ENCODE measurements at places on chromosomes 7 and 10.

- DNase-seq, result no peak
These were observed 95.0 kb downstream of the MICALL2 start for GRCh38 chr7:1364068-1364905.

DNA sequence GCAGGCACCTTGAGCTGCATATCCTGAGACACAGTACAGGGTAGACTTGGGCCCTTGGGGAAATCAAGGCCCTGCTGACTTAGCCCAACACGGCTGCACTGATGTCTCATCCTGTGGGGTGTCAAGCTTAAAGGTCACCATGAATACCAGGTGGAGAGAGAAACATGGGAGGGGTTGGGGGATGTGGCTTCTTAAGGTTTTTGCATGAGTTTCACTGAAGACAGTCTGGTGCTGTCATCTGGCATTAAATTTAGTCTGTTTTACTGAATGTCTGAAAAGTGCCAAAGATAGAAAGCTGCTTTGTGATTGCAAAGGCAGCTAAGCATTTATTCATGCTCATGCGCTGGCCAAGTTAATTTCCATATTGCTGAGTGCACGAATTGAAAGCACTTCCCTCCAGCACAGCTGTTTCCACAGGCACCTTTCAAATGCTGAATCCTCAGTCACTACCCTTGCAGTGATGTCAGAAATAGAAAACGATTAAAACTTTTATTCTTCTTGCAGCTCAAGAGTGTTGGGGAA lies 102.1 kb downstream of the OSBPL3 start:
- peak; percentile 8 for DNase-seq

DNA sequence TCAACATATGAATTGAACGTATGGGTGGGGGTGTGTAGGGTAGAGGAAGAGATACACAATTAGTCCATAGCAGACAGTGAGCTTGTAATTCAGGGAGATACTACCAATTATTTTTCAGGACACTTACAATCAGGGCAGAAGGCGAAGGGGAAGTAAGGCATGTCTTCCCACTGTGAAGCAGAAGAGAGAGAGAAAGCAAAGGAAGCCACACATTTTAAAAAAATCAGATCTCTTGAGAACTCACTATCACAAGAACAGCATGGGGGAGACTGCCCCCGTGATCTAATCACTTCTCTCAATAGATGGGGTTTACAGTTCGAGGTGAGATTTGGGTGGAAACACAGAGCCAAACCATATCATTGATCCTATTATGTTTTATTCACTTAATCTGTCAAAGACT lies 116.4 kb upstream of the RPA3 start:
- DNase-seq, result no peak

DNA sequence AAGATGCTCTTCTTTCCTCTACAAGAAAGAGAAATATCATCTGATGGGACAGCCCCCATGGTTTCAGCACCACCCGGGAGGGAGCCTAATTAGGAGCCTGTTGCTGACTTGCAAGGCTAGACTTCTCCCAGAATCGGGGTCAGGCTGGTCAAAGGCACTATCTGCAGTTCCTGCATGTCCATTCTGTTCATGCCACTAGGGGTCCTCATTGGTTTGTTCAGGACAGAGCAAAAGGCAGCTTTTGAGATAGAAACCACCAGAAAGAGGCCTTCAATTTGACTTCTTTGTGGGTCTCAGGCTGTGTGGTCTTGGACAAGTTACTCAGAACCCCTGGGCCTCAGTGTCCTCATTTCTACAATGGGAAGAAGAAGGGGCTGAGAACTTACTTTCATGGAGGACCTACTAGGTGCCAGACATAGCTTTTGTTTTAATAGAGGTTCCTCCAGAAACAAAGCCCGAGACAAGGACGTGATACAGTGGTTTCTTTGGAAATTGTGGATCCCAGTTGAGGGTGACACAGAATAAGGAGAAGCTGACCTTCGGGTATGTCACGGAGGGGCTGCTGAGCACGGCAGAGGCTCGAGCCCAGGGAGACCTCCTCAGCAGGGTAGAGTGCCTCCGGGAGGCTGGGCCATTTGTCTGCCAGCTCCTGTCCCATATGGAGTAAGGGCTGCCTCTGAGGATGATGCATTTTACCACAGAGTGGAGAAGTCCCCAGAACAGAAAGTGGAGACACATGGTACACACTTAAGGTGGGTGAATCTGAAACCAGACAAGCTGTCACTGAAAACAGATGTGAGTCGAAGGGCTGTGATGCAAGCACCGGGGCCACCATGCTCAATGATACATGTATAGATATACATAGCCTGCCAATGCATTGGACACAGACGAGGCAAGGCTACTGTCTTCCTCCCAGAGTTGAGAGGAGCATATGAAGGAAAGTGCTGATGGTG lies 33.1 kb upstream of the NEUROD6 start:
- peak; percentile 19 for DNase-seq

DNA sequence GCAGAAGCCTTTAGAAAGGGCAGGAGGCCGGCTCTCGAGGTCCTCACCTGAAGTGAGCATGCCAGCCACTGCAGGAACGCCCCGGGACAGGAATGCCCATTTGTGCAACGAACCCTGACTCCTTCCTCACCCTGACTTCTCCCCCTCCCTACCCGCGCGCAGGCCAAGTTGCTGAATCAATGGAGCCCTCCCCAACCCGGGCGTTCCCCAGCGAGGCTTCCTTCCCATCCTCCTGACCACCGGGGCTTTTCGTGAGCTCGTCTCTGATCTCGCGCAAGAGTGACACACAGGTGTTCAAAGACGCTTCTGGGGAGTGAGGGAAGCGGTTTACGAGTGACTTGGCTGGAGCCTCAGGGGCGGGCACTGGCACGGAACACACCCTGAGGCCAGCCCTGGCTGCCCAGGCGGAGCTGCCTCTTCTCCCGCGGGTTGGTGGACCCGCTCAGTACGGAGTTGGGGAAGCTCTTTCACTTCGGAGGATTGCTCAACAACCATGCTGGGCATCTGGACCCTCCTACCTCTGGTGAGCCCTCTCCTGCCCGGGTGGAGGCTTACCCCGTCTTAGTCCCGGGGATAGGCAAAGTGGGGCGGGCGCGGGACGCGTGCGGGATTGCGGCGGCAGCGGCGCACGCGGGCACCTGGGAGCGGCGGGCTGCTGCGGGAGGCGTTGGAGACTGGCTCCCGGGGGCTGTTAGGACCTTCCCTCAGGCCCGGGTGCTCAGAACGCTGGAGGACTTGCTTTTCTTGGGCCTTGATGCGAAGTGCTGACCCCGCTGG lies at the start of gene FAS:
TSS of gene FAS (plus strand) at position 415 of the 777 bp plus-strand sequence. CDS start at position 494, 79 bp downstream.
- DNase-seq, result no peak

- DNase-seq, result peak; percentile 88
These were observed 47.2 kb downstream of the PWWP2B start for GRCh38 chr10:132443983-132444876.

- DNase-seq, result no peak
These were observed 223.4 kb downstream of the MGMT start for GRCh38 chr10:129690248-129691070.

DNA sequence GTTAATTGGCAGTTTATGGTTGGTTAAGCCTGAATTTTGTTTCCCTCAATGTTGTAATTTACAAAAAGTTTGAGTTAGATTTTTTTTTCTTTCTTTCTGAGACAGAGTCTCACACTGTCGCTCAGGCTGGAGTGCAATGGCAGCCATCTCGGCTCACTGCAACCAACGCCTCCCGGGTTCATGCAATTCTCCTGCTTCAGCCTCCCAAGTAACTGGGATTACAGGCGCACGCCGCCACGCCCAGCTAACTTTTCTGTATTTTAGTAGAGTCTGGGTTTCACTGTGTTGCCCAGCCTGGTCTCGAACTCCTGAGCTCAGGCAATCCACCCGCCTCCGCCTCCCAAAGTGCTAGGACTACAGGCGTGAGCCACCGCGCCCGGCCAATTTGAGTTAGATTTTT lies 935 bp downstream of the ZNF273 start:
- DNase-seq, result no peak

DNA sequence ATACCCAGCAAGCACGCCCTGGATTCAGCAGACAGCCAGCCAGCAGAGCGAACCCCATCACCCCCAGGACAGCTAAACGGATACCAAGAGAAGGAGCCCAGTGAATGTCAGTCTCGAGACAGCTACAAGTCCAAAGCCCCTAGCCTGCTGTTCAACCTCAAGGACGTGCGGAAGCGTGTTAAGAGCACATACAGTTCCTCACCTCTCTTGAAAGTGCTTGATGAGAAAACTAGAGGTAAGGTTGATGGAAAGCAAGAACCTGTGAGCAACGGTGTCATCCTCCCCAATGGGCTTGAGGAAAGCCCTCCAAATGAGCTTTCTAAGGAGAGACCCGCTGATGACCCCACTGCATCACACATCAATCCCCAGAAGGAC lies 24.9 kb downstream of the C10orf71 start:
- DNase-seq, result no peak

DNA sequence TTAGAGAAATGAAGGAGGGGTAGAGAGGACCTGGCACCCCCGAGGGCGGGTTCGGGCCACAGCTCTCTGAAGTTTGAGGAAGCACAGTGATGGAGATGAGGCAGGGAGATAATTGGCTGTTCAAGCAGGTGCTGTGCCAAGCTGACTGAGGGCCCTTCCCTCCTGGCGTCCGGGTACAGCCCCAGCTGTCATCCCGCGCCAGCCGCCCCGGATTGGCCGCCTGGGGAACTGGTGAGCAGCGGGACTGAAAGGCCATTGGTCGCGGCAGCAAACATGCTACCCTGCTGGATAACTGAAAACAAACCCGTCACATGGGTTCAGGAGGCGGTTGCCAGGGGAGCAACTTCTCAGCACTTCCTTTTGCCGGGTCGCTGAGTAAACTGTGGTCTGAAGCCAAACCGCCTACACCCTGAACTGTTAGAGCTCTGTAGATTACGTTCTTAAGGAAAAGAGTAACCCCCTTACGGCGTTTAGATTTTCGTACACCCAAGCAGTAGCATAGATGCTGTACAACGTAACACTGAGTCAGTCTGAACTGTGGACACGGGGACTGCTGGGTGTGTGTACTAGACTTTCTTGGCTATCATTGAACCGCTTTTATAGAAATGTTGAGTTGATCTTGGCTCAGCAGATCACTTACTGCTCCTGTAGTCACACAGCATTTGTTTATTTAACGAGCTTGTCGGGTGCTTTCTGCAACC lies 1.3 kb downstream of the INSIG1 start:
- DNase-seq, result peak; percentile 80

GRCh38 chr7:50978633-50979215 lies 196.0 kb upstream of the GRB10 start:
- no peak for DNase-seq

DNA sequence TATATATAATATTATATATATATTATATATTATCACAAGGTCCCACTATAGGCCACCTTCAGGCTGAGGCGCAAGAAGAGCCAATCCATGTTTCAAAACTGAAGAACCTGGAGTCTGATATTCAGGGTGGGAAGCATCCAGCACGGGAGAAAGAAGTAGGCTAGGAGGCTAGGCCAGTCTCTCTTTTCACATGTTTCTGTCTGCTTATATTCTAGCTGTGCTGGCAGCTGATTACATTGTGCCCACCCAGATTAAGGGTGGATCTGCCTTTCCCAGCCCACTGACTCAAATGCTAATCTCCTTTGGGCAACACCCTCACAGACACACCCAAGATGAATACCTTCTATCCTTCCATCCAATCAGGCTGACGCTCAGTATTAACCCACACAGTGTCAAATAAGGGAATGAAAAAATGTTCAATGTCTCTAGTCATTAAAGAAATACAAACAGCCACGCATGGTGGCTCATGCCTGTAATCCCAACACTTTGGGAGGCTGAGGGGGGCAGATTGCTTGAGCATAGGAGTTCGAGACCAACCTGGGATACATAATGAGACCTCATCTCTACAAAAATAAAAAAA lies 135.4 kb upstream of the PCBD1 start:
- no peak for DNase-seq

- DNase-seq, result no peak
These were observed 15.3 kb upstream of the CACUL1 start for GRCh38 chr10:118769898-118770600.

- no peak for DNase-seq
These were observed 6.6 kb upstream of the SP8 start for GRCh38 chr7:20793248-20793647.

GRCh38 chr10:50615658-50616057 lies 8.1 kb downstream of the SGMS1 start:
- no peak for DNase-seq

- DNase-seq, result no peak
These were observed 8.0 kb downstream of the CLDN3 start for GRCh38 chr7:73761854-73762658.

- DNase-seq, result no peak
These were observed 119.8 kb downstream of the CACNA2D1 start for GRCh38 chr7:82323806-82324205.

- DNase-seq, result no peak
These were observed 171.0 kb downstream of the SEM1 start for GRCh38 chr7:96538632-96539031.

- no peak for DNase-seq
These were observed 63.1 kb downstream of the PRR15 start for GRCh38 chr7:29626730-29627129.

- DNase-seq, result no peak
These were observed 70.2 kb upstream of the LAMB4 start for GRCh38 chr7:108200326-108200725.

DNA sequence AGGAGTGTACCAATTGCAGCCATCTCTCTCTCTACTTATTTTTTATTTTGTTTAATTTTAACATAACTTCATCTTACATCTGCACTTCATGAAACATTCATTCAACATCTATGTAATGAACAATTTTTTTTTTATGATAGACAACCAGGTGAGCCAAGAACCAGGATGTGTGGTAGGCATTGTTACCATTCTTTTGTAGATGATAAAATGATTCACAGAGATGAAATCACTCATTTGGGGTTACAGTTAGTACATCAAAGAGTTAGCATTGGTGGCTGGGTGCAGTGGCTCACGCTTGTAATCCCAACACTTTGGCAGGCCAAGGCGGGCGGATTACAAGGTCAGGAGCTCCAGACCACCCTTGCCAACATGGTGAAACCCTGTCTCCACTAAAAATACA lies 127.8 kb downstream of the HDAC9 start:
- DNase-seq, result no peak

DNA sequence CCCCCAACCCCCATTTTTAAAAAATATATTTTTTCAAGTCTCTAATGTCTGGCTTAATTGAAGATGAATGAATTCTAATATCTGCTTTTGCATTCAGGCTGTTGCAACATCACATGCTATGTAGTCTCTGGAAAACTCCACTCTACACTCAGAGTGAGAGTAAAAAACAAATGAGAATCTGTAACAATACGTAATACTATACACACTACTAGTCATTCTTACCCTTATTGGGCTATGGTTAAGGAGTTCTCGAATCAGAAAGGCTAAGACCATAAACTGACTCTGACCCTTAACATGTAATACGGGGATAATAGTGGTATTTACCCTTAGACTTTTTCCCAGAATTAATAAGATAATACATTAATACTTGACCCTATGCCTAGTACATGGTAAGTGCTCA lies 42.9 kb upstream of the TMEM168 start:
- DNase-seq, result no peak

- DNase-seq, result no peak
These were observed 152.6 kb downstream of the RAPGEF5 start for GRCh38 chr7:22204312-22204711.

- no peak for DNase-seq
These were observed 376.4 kb downstream of the HTR7 start for GRCh38 chr10:90481326-90481923.

Data from NCI-H510A (cell line).